ENCODE measurements at places on chromosomes 5 and 9.

DNA sequence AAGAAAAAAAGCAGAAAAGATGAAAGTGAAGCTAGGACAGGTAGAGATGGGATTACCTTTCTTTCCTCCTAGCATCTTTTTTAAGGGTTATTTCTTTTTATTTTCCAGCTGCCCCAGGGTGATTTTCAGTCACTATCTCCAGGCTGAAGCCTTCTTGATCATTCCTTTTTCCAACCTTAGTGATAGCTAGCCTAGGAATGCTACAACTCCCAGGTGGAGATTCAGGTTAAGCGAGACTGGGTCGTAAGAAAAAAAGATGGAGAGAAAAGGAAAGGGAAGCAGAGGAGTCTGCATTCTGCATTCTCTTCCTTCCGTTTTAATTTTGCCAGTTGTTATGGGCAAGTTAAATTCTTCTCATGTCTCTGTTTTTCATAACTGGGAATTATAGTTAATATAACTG lies 36.7 kb upstream of the RIC1 start:
- no peak for DNase-seq

- no peak for DNase-seq
Observed at GRCh38 chr5:58239731-58240130, 220.2 kb downstream of the PLK2 start.

GRCh38 chr9:122572456-122572855 lies 10.7 kb downstream of the OR1L8 start:
- no peak for DNase-seq

GRCh38 chr5:14868771-14869170 lies 2.8 kb downstream of the ANKH start:
- no peak for DNase-seq

DNA sequence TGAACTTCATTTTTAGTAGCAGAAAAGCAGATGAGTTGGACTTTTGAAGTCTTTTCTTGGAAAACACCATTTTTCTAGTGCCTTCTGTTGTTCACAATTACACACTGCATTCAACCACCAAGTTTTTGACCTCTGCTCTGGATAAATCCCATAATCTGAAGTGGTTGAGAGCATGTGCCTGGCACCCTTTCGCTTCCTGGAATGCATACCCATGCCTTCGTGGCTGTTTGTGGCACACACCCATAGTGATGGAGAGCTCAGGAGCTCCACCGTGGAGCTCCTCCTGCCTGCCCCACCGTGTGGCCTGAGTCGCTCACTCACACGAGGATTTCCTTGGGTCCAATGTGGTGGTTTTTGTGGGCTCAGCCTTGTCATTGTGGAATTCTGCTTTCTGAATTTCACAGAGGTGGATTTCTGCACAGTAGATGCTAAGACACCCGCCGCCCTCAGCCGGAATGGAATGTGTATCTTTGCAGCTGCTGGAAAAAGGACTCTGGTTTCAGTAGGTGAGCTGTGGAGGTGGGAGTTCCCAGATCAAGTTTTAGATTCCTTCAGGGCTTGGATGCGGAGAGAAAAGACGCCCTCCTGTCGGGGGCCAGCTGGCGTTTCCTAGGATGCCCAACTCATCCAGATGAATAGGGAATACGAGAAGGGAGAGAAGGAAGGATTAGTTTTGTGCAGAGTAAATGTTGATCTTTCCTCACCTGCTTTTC lies 500.4 kb downstream of the IRX1 start:
- no peak for DNase-seq

DNA sequence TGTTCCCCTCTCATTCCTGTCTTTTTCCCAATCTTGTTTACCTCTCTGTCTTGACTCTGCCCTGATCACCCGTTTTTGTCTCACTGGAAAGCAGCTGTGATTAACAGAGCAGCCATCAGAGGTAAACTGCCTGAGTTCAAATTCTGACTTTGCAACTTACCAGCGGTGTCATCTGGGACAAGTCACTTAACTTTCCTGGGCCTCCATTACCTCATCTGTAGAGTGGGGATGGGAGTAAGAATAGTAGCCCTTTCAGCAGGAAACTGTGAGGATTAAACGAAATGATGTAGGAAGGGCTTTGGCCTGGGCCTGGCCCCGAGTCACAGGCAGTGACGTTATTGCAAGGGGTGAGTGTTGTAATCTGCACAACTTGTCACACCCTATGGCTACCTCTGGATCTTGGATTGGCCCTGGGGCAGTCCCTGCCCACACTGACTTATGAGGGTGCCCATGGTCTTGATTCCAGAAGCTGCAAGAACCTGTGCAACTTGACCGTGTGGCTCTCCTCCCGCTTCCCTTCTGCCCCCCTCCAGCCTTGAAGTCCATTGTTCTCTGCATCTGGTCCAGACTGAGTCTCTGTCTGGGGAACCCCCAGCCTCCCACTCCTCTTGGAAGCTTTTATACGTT lies 657 bp upstream of the PCDH12 start:
- DNase-seq, result no peak

DNA sequence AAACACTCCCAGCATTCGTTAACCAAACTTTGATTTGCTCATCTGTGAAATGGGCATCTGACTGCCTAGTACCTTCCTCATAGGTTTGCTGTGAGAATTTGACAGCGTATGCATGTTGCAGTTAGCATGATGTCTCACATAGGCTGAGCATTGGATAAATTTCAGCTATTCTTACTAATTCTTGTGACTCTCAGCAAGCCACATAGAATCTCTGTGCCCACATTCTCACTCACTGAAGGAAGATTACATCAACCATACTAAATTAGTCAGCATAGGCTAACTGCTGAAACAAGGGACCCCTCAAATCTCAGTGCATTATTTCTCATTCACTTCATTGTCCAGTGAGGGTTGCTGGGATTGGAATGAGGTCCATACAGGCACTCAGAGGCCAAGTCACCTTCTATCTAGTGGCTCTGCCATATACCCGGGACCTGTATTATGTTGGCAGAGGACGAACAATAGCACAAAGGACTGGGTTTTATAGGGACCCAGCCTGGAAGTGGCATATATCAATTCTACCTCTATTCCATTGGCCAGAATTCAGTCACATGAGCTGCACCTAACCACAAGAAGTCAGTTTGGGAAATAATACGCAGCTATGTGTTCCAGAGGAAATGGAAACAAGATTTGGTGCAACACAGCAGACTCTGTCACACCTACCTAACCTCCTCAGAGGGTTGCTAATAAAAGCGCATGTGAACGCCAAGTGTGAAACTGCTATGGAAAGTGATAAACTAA lies 4.2 kb upstream of the PTGER4 start:
- DNase-seq, result no peak

GRCh38 chr5:56814361-56814962 lies 887 bp upstream of the MAP3K1 start:
- no peak for DNase-seq

GRCh38 chr5:41954286-41954685 lies 29.2 kb downstream of the FBXO4 start:
- no peak for DNase-seq

- no peak for DNase-seq
Observed at GRCh38 chr5:145471831-145472612, 363.1 kb downstream of the PRELID2 start.

GRCh38 chr9:133161547-133161950 lies 2.2 kb downstream of the GBGT1 start:
- no peak for DNase-seq

GRCh38 chr5:146528236-146528635 lies 12.2 kb upstream of the GPR151 start:
- DNase-seq, result no peak

GRCh38 chr5:102975457-102976182 lies 144.3 kb downstream of the GIN1 start:
- no peak for DNase-seq

- DNase-seq, result no peak
Observed at GRCh38 chr5:147561435-147561834, 51.6 kb upstream of the DPYSL3 start.

DNA sequence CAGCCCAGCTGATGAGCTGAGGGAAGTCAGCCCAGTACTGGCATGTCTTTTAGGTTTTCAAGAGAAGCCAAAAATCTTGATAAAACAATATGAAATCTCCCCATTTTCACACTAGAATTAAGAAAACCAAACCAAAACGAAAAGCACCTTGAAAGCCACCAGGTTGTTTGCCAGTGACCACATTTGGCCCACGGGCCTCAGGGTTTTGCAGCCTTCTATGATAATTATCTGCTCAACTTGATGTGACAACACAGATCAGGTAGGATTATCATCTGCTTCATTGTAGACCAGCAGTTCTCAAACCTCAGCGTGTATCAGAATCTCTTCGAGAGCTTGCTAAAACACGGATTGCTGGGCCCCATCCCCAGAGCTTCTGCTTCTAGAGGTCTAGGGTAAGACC lies 101.4 kb downstream of the GALNT10 start:
- no peak for DNase-seq

GRCh38 chr5:137372016-137372772 lies 126.9 kb downstream of the SPOCK1 start:
- DNase-seq, result no peak

- no peak for DNase-seq
Observed at GRCh38 chr5:40390281-40391149, 289.2 kb upstream of the PTGER4 start.

DNA sequence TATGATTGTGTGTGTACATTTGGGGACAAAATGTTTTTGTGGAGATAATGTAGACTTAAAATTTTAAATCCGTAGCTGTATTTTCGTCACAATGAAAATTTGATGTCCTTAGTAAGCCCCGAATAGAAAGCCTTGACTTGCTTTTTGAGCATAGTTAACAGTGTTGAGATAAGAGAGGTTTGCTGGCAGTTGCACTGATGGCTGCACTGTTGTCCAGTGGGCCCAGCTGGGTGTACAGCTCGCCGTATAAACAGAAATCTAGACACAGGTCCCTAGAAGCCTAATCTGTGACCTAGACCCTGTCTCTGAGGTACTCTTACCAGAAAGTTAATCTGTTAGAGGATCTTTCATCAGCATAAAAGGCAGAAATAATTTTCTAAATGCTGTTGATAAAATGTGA lies 271.3 kb upstream of the DMRT1 start:
- no peak for DNase-seq

DNA sequence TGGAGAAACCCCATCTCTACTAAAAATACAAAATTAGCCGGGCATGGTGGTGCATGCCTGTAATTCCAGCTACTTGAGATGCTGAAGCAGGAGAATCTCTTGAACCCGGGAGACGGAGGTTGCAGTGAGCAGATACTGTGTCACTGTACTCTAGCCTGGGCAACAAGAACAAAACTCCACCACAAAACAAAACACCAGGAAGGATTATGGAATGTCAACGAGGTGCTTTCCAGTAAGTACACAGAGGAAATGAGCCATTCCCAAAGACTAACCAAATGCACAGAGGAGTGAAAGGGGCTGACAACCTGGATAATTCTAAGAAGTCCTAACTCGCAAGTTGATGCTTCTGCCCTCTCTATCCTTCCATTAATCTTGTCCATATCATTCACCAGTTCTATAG lies 126.1 kb upstream of the RETREG1 start:
- DNase-seq, result no peak

GRCh38 chr9:113677057-113677456 lies 199.1 kb upstream of the ZNF618 start:
- DNase-seq, result no peak

DNA sequence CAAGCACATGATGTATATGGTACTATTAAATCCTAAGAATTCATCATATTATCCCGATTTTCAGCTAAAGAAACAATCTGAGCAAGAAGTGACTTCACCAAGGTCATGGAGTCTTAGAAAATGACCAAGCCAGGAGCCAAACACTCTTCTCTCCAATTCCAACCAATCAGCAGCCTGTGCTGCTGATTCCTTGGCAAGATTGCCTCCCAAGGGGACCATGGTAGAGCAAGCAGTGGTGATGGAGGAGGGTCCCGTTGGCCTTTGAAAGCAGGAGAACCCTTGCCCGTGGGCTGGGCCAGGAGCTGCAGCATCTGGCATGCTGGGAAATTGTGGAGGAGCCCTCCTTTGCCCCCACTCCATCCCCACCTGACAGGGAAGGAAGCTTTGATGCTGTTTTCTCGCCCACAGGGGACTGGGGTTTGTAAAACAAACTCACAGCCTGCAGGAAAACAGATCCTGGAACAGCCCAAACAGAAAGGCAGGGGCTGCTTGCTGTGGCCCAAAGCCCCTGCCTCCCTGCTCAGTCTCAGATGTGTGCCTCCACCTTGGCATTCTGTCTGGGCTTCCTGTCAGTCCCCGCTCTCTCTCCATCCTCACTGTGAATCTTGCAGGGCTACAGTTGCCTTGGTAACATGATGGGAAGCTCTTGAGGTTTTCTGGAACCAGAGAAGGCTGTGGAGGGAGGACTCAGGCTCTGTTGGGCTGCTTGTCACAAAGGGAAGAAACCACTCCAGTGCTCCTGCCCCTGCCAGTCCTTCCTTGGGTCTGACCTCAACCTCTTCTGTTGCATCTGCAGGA lies 70.8 kb upstream of the HSPA9 start:
- no peak for DNase-seq

- no peak for DNase-seq
Observed at GRCh38 chr5:172453206-172453985, 929 bp downstream of the SH3PXD2B start.

DNA sequence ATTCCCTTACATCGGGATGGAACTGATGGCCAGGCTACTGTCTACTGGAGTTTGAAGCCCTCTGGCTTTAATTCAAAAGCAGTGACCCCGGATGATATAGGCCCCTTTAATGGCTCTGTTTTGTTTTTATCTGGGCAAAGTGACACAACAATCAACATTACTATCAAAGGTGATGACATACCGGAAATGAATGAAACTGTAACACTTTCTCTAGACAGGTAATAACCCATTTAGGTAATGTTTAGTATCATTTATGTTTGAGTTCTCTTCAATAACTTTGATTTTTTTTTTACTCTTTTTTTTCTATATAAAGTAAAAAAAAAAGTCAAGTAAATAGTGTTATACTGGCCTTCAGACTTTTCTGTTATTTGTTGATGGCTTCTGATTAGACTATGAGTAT lies 79.1 kb downstream of the ADGRV1 start:
- DNase-seq, result no peak

DNA sequence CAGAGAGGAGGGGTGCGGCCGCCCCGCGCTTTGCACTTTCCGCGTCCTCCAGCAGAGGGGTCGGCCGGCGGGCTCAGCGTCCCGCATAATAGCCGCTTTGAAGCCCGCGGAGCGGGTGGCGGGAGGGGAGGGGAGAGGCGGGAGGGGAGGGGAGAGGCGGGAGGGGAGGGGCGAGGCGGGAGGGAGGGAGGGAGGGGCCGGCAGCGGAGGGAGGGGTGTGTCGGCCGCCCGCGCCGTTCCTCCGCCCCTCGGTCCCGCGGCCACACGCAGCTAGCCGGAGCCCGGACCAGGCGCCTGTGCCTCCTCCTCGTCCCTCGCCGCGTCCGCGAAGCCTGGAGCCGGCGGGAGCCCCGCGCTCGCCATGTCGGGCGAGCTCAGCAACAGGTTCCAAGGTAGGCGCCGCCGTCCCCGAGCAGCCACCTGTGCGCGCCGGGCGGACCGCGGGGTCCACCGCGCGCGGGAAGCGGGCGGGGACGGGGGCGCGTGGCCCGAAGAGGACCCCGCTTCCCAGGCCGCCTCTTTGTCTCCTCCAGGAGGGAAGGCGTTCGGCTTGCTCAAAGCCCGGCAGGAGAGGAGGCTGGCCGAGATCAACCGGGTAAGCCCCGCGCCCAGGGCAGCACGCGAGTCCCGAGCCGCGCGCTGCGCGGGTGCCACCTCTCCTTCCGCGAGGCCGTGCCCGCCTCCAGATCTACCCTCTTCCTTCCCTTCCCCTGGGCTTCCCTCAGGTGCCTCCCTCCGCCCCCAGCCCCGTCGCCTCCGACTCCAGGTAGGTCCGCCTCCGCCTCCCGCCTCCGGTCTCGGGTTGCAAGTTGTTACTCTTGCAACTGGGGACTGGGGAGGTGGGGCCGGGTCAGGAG lies at the start of gene AIF1L:
Gene AIF1L (plus strand): TSS at position 263 of the 857 bp plus-strand sequence. CDS start 99 bp downstream, at position 362.
- DNase-seq, result no peak

Data from stimulated activated CD8-positive, alpha-beta memory T cell treated with anti-CD3 and anti-CD28 coated beads, Interleukin-2, amount 100 ng/mL, for 1 hour (primary cell).